Left forelimb (tissue), 1 donor: ENCODE measurements at places on chromosomes 4 and X.

- DNase-seq = no peak
Measured at GRCh38 chr4:140109737-140110136, 44.2 kb downstream of the MAML3 start.

DNA sequence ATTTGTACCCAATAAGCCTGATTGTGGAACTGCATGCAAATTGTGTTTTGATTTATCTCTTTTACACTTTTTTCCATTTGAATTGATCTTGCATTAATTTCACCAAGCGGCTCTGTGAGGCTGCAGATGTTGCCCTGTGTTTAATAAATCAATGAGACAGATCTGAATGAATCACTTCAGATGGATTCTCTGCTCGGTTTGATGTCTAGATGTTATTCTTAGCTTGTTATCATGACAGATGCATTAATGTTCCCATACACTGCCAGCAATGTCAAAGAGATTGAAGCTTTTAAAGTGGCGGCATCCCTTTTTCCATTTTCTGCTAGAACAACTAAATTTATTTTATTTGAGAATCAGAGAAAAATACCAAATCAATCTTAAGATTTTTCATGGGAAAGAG, 6.3 kb downstream of the DACH2 start:
- DNase-seq = no peak

DNA sequence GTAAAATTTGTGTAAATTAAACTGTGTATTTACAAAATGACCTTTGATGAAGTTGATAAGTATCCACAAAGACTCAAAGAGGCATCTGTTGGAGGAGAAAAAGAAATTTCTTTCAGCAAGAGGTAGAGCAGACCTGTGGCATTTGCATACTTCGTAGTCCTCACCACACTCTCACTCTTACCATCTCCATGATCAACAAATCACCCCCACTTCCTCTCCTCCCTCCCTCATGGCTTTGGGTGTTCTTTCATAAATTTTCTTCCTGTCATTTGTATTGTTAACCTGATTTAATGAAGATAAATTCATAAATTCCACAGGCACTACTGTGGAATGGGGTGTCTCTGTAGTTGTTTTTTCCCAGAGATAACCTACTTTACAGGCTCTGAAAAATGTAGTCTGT, 366.5 kb downstream of the ZNF674 start:
- no peak for DNase-seq

DNA sequence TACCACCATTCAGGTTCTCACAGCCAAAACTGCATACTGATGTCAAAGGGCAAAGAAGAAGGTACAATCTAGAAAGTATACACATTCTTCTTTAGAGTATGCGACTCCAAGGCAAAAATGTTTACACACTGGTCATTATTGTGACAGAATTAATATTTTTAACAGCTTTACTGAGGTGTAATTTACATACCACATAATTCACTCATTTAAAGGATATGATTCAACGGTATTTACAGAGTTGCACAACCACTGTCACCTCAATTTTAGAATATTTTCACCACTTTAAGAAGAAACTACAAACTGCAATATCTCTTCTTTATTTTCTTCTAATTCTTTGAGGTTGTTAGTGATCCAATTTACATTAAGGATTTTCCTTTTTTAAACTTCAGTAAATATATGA, 325.4 kb upstream of the SMIM31 start:
- no peak for DNase-seq

DNA sequence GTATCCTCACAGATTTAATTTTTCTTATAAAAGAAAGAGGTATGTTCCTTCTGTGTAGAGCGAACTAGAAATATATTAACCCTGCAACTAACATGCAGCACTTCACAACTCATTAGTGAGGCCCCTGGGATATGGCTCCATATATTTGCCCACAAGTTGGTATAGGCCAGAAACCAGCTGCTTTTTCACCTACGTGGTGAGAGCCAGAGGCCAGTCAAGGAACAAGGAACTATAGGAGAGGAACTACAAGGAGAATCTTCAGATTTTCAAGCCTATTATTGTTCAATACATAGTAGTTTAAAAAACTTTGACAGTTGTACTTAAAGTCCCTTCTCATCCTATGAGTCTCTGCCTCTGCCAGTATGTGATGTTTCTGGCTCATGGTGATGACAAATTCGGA, 205.9 kb downstream of the CBR4 start:
- DNase-seq = no peak

- no peak for DNase-seq
Measured at GRCh38 chrX:54980334-54980733, 13.7 kb downstream of the PFKFB1 start.

DNA sequence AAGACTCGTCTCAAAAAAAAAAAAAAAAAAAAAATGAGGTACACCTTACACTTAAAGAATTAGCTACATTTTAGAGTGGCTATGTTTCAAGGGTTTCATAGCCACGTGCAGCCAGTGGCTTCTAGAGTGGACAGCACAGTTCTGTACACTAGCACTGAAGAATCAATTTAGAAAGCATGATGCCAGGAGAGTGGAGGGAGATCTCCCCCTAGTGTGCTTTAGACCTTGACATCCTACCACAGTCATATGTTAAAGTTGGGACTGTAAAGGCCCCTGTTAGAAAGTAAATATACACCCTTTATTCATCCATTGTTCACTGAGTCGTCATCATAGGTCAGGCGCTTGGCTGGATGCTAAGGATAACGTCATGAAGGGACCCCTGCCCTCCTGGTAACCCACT, 179.4 kb downstream of the QDPR start:
- DNase-seq = no peak

DNA sequence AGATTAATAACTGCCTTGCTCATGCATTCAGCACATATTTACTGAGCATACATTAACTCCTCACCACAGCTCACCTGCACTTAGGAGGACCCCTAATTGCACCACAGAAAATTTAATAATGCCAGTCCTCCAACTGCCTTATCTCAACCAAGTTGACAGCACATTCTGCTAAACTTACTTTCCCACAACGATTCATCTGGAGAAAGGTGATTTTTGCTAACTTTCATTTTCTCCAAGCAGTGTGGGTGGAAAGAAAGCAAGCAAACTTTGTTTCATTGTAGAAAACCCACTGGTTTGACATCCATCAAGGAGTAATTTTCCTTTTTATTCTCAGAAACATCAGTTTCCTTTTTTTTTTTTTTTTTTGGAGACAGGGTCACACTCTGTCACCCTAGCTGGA, 49.1 kb downstream of the RASGEF1B start:
- DNase-seq = no peak

- DNase-seq = no peak
Measured at GRCh38 chr4:155569960-155570515, 96.6 kb upstream of the GUCY1A1 start.

GRCh38 chrX:141279476-141279875, 37.2 kb upstream of the SPANXC start:
- no peak for DNase-seq
